ENCODE measurements at places on chromosomes 12 and 14. TPM values are rescaled to one million over a fixed set of nuclear protein-coding genes. Genes with fewer than 3 reads are reported as not detected.
A peak's percentile ranks its signal among the peaks of the same experiment; 100 is the strongest.

DNA sequence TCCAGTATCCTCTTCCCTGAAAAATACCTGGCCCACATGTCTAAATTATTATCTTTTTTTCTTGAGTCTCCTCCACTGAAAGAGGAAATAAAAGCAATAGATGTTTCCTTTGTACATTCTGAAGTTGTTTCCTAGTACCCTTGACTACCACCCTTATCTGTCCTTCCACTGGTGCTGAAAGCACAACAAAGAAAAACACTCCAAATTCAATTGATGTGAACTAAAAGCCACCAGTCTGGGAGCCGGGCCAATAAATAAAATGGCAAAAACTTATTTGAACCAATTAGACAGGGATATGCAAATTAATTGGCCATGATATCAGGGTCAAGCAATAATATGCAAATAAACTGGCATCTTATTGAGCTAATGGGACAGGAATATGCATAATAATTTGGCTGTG lies 330.5 kb downstream of the PAWR start:
- no peak for DNase-seq
- H3K4me1 ChIP-seq, result no peaks in the 10 kb centered on the region
- H3K27me3 ChIP-seq, result no peaks in the 10 kb centered on the region
- no peak overlapping the region for H3K27ac ChIP-seq

DNA sequence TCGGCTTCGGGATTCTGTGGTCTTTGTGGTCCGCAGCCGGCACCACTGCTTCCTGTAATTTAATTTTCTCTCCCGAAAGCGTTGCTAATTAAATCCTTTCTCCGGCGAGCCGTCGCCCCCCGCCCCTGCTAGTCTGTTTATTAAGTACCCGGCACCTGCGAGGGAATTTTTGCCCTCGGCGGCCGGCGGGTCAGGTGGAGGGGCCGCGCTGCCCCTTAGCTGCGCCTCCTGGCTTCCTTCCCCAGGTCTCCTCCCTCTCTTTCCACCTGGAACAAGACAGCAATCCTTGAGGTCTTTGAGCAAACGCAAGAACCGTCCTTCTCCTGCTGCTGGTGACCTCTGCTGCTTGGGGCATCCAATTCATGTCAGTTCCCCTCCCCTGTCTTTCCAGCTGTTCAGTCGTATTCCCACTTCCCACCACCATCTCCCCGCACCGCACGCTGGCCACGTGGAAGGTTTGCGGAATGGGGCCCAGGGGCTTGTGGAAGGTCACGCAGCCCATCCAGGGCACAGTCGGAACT lies 16.2 kb downstream of the ZDHHC22 start:
- no peak overlapping the region for H3K27ac ChIP-seq
- peak; percentile 16 for DNase-seq

DNA sequence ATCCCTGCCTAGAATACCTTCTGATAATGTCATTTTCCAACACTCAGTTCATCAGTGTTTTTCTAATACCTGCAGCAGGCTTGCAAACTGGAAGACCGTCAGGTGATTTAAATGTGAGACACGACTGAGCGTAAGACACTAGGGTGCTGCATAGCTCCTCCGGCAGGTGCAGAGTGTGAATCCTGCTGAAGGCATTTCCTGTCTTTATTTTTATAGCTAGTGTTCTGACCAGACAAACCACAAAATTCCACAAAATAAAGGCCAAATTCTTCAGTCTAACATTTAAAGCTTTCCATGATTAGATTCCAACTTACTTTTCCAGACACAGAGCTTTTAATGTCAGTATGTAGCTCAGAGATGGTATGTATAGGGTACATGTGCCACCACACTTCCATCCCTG lies 70.7 kb downstream of the BBS10 start:
- no peaks in the 10 kb centered on the region for H3K27me3 ChIP-seq
- H3K27ac ChIP-seq, result no peak overlapping the region
- peaks cover 13% of the 10 kb centered on the region for H3K4me1 ChIP-seq
- no peak overlapping the region for H3K4me3 ChIP-seq

DNA sequence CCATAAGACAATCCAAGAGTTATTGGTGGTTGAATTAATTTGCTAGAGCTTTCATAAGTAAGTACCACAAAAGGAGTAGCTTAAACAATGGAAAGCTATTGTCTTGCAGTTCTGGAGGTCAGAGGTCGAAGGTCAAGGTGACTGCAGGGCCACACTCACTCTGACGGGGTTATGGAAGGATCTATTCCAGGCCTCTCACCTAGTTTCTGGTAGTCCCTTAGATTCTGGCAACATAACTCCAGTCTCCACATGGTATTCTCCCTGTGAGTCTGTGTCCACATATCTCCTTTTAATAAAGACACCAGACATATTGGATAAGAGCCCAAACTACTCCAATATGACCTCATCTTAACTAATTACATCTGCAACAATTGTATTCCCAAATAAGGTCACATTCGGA lies 273.4 kb downstream of the FOXN3 start:
- no peak overlapping the region for H3K27ac ChIP-seq
- no peaks in the 10 kb centered on the region for H3K4me1 ChIP-seq
- no peak overlapping the region for H3K4me3 ChIP-seq
- no peaks in the 10 kb centered on the region for H3K36me3 ChIP-seq
- H3K27me3 ChIP-seq, result no peaks in the 10 kb centered on the region

DNA sequence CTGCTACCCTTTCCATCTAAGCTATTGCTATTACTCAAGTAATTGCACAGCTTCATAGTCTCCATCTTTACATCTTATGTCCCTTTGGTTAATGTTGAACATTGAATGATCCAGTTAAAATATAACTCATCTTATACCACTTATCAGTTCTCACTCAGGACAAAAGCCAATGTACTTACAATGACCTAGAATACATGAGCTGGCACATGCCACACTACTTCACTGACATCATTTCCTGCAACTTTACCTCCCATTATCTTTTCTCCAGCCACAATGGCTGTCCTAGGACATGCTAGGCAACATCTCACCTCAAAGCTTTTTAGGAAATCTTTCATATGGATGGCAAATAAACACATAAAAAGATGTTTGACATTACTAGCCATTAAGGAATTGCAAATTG lies 309.2 kb downstream of the FOXG1 start:
- no peak overlapping the region for H3K4me3 ChIP-seq
- no peak for DNase-seq
- H3K27ac ChIP-seq, result no peak overlapping the region
- no peaks in the 10 kb centered on the region for H3K4me1 ChIP-seq
- H3K36me3 ChIP-seq, result no peaks in the 10 kb centered on the region

GRCh38 chr14:51044961-51045360 lies 49.9 kb downstream of the TRIM9 start:
- no peaks in the 10 kb centered on the region for H3K27me3 ChIP-seq
- no peak overlapping the region for H3K27ac ChIP-seq
- DNase-seq, result no peak
- no peaks in the 10 kb centered on the region for H3K4me1 ChIP-seq
- H3K36me3 ChIP-seq, result no peaks in the 10 kb centered on the region
- no peak overlapping the region for H3K4me3 ChIP-seq

DNA sequence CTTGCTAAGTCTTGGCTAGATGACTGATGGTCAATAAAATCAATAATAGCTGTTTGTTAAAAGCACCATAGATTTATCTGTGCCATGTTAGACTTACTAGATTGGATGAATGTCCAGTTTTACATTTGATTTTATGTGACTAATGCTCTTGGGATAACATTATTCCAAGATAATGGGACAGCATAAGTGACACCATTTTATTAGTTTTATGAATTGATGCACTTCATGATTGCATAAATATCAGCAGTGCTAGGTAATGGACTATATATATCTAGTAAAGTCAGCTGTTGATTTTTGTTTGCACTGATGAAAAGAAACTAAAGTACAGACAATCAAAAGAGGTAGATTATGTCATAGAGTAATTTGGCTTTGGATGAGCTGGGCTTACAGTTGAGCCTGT lies 10.4 kb downstream of the TRIM9 start:
- H3K4me1 ChIP-seq, result no peaks in the 10 kb centered on the region
- no peaks in the 10 kb centered on the region for H3K27me3 ChIP-seq
- DNase-seq, result no peak
- H3K36me3 ChIP-seq, result no peaks in the 10 kb centered on the region
- no peak overlapping the region for H3K27ac ChIP-seq

DNA sequence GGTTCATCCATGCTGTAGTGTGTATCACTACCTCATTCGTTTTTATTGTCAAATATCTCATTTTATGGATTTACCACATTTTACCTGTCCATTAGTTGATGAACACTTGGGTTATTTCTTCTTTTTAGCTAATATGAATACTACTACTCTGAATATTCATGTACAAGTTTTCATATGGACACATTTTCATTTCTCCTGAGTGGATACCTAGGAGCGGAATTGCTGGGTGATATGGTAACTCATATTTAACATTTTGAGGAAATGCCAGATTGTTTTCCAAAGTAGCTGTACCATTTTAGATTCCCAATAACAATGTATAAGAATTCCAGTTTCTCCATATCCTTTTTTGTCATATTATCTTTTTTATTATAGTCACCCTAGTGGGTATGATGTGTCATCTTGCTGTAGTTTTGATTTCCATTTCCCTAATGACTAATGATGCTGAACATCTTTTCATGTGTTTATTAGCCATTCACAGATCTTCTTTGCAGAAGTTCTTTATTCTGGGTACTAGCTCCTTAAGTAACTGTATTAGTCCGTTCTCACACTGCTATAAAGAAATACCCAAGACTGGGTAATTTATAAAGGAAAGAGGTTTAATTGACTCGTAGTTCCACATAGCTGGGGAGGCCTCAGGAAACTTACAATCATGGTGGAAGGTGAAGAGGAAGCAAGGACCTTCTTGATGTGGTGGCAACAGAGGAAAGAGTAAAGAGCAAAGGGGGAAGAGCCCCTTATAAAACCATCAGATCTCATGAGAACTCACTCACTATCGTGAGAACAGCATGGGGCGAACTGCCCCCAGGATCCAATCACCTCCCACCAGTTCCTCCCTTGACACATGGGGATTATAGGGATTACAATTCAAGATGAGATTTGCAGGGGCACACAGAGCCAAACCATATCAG lies 11.9 kb downstream of the NRDE2 start:
- no peaks in the 10 kb centered on the region for H3K4me1 ChIP-seq
- H3K36me3 ChIP-seq, result peaks cover 14% of the 10 kb centered on the region
- H3K27ac ChIP-seq, result no peak overlapping the region

GRCh38 chr12:93121729-93122488 lies 192.8 kb upstream of the EEA1 start:
- no peaks in the 10 kb centered on the region for H3K36me3 ChIP-seq
- H3K27me3 ChIP-seq, result no peaks in the 10 kb centered on the region
- no peak for DNase-seq
- H3K27ac ChIP-seq, result no peak overlapping the region
- no peaks in the 10 kb centered on the region for H3K4me1 ChIP-seq

DNA sequence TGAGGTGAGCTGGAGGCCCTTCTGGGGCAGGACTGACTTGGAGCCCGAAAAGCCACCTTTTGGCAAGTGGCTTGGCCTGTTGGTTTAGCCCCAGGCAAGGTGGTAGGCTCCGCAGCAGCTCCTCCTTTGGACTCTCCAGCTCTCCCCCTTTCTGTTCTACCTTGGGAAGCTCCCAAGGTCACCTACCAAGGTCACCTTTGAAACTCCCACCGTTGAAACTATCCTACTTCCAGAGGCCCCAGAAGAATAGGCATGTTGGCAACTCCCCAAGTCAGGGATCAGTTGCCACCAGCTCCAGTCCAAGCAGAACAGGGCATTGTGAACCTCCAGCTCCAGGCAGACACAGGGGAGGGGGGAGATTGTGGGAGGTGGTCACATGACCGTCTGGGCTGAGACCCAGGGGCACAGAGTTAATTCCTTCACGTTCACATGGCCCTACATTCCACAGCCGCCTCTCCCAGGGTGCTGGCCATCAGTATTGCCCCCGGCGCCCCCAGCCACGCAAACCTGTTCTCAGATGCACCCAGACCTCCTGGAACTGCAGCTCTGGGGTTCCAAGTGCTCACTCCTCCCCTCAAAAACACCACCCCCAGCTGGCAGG lies 14.4 kb downstream of the IRF2BPL start:
- H3K4me1 ChIP-seq, result peaks cover 14% of the 10 kb centered on the region
- H3K27ac ChIP-seq, result peak overlapping the region; percentile 74
- no peak overlapping the region for H3K4me3 ChIP-seq
- H3K27me3 ChIP-seq, result no peaks in the 10 kb centered on the region

DNA sequence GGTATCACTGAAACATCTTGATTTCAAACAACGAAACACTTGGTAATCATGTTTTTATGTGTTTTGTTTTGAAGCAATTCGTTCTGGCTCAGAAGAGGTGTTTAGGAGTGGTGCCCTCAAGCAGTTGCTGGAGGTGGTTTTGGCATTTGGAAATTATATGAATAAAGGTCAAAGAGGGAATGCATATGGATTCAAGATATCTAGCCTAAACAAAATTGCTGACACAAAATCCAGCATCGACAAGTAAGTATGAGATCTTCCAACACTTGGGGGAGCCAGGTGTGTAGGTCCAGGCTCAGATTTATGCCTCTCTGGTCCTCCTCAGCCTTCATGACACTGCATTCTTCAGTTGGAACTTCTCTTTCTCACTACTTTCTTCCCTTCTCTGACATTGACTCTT lies 110.1 kb downstream of the GPR135 start:
- H3K27me3 ChIP-seq, result no peaks in the 10 kb centered on the region
- peak overlapping the region; percentile 64 for H3K27ac ChIP-seq
- DNase-seq, result no peak
- H3K36me3 ChIP-seq, result peaks cover 50% of the 10 kb centered on the region
- no peaks in the 10 kb centered on the region for H3K4me1 ChIP-seq
- no peak overlapping the region for H3K4me3 ChIP-seq

DNA sequence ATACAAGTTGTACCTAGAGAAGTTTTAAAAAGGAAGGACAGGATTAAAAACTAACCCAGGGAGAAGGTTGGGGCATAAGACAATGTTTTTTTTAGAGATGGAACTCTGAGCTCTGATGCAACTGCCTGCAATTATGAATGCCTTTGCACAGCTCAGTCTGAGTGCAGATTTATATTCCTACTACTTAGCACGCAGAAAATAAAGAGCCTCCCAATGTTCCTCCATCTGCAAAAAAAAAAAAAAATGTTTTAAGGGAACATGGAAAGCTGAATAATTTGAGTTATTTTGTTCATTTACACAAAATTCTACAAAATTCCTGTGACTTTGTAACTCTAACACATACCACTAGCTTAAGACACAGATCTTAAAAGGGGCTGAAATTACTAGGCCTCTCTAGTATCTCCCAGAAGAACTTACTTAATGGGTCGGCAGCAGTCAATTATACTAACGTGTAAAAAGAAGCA lies 15.7 kb downstream of the CLIP1 start:
- no peak overlapping the region for H3K4me3 ChIP-seq
- H3K27me3 ChIP-seq, result no peaks in the 10 kb centered on the region
- DNase-seq, result no peak
- H3K4me1 ChIP-seq, result no peaks in the 10 kb centered on the region
- H3K36me3 ChIP-seq, result no peaks in the 10 kb centered on the region

GRCh38 chr12:106065506-106065905 lies 73.2 kb downstream of the NUAK1 start:
- H3K36me3 ChIP-seq, result peaks cover 48% of the 10 kb centered on the region
- DNase-seq, result no peak
- H3K27me3 ChIP-seq, result no peaks in the 10 kb centered on the region

- no peaks in the 10 kb centered on the region for H3K4me1 ChIP-seq
- no peak overlapping the region for H3K4me3 ChIP-seq
Measured at GRCh38 chr12:40015881-40016280, 90.0 kb downstream of the SLC2A13 start.

Gene CLECL1
- total RNA-seq, result not detected

Gene TMEM52B
- total RNA-seq, result not detected

Gene TC2N
- total RNA-seq, result 12.5 TPM

Gene UTP20
- 5.8 TPM for total RNA-seq

Gene KIF26A
- total RNA-seq, result 14.1 TPM

All from right atrium auricular region (tissue), 2 donors.